Karpas-422 (cell line): ENCODE measurements at places on chromosomes 2 and 18.

DNA sequence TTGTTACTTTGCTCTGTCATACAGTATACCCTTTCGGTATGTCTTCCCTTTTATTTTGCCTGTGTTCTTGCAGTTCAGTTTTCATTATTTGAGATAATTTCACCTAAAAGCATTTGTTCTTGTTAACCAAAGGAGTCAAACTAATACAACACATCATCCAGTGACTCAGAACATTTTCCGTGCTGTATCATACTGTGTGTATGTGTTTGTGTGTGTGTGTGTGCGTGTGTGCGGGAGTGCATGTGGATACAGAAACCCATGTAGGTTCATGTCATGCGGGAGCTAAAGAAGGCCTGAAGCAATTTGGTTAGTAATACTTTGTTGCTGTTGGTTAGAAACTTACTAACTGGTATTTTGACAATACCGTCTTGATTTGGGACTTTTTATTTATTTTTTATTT is 60.0 kb downstream of the CEP192 start:
- peaks cover 72% of the 10 kb centered on the region for H3K36me3 ChIP-seq
- H3K4me1 ChIP-seq: peaks cover 13% of the 10 kb centered on the region
- no peaks in the 10 kb centered on the region for H3K27me3 ChIP-seq
- no peak overlapping the region for H3K4me3 ChIP-seq

DNA sequence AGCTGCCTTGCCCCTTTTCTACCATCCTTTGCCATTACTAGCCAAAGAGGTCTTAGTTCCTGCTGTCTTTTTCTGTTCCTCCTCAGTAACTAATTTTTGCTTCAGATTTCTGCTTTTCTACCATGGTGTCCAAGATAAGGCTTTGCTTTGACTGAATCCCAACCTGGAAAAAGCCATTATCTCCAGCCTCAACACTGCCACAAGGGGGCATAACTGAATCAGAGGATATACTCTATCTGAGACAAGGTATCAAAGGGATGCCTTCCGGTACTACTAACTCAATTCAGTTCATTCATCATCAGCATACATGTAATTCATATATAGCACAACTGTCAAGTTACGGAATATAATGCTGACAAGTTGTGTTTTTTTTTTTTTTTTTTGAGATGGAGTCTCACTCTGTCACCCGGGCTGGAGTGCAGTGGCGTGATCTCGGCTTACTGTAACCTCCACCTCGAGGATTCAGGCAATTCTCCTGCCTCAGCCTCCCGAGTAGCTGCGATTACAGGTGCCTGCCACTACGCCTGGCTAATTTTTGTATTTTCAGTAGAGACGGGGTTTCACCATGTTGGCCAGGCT is 11.4 kb downstream of the OSGEPL1 start:
- H3K36me3 ChIP-seq: peaks cover 10% of the 10 kb centered on the region; the same call in 1 of the 2 replicates
- peak; percentile 78 for DNase-seq
- no peaks in the 10 kb centered on the region for H3K4me1 ChIP-seq
- H3K27ac ChIP-seq: no peak overlapping the region
- H3K27me3 ChIP-seq: no peaks in the 10 kb centered on the region
- H3K4me3 ChIP-seq: no peak overlapping the region

DNA sequence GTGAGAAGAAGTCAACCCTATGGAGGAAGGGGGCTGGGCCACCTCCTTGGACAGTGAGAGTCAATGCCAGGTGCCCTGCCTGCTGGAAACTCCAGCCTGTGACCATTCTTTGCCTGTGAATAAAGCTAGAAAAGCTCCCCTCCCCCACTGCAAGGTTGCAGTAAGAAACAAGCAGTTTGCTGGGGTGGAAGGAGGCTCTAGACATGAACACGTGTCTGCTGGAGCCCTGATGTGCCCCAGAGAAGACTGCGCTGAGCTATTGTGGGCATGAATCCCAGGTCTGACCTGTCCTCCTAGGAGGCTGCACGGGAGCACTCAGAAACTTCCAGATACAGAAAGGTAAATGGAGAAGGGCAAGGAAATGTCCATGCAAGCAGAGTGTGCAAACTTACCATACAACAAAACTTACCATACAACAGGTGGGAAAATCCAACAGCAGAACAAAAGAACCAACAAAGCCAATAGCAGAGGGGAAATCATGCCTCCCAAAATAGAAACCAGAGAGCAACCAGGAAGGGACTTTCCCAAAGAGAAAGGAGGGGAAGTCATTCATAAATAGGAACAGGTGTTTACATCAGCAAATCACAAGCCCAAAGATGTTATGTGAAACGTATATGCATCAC is 278.7 kb downstream of the BCL2 start:
- no peaks in the 10 kb centered on the region for H3K36me3 ChIP-seq
- H3K4me1 ChIP-seq: no peaks in the 10 kb centered on the region; the same call in 1 of the 2 replicates
- DNase-seq: no peak

DNA sequence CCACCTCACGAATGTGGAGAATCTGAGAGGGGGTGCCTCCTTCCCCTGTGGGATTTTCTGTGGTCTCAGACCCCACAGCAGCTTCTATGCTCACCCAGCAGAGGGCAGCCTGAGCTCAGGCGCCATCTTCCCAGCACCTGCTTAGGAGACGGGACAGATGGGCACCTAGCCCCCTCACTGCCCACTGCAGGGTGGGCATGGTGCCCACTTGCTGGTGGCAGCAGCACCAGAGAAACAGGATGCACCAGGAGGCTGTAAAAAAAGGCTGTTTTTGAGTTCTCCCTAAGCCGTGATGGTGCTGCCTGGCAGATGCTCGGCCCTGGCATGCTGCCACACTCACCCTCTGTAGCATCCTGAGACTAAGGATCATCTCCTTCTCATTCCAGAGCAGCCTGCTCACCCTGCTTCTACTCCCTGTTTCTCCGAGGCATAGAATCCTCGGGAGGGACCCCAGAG is 19.1 kb upstream of the SLC20A1 start:
- no peaks in the 10 kb centered on the region for H3K36me3 ChIP-seq
- peak overlapping the region; percentile 43; the same call in 1 of the 2 replicates for H3K4me3 ChIP-seq
- no peak overlapping the region for H3K27ac ChIP-seq
- H3K4me1 ChIP-seq: peaks cover 9% of the 10 kb centered on the region
- no peaks in the 10 kb centered on the region for H3K27me3 ChIP-seq

DNA sequence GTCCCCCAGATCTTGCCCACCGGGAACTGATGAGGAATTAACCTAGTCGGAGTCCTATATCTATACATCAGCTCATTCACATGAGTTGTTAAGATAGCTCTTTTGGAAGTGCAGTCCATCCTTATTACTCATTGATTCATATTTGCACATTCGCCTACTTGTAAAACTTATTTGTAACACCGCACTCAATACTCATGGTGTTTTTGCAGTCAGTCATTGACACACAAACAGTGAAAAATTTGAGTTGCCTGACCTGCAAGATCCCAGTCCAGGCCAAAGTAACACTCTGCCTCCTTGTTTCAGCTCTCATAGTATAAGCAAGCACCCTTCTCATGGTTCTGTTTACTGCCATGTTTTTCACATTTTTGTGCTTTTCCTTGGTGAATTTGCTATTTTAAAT is 180.6 kb downstream of the CTIF start:
- no peaks in the 10 kb centered on the region for H3K27me3 ChIP-seq
- H3K36me3 ChIP-seq: no peaks in the 10 kb centered on the region
- no peak overlapping the region for H3K27ac ChIP-seq
- DNase-seq: no peak

GRCh38 chr2:47095349-47096020 is 59.6 kb downstream of the STPG4 start:
- H3K27me3 ChIP-seq: no peaks in the 10 kb centered on the region
- peaks cover 4% of the 10 kb centered on the region for H3K4me1 ChIP-seq
- no peak overlapping the region for H3K27ac ChIP-seq
- H3K4me3 ChIP-seq: no peak overlapping the region
- no peaks in the 10 kb centered on the region for H3K36me3 ChIP-seq
- no peak for DNase-seq

- DNase-seq: no peak
- H3K4me3 ChIP-seq: no peak overlapping the region
- no peak overlapping the region for H3K27ac ChIP-seq
- H3K4me1 ChIP-seq: peaks cover 6% of the 10 kb centered on the region; the same call in 1 of the 2 replicates
These were observed 65.6 kb downstream of the HS1BP3 start for GRCh38 chr2:20585359-20585709.

DNA sequence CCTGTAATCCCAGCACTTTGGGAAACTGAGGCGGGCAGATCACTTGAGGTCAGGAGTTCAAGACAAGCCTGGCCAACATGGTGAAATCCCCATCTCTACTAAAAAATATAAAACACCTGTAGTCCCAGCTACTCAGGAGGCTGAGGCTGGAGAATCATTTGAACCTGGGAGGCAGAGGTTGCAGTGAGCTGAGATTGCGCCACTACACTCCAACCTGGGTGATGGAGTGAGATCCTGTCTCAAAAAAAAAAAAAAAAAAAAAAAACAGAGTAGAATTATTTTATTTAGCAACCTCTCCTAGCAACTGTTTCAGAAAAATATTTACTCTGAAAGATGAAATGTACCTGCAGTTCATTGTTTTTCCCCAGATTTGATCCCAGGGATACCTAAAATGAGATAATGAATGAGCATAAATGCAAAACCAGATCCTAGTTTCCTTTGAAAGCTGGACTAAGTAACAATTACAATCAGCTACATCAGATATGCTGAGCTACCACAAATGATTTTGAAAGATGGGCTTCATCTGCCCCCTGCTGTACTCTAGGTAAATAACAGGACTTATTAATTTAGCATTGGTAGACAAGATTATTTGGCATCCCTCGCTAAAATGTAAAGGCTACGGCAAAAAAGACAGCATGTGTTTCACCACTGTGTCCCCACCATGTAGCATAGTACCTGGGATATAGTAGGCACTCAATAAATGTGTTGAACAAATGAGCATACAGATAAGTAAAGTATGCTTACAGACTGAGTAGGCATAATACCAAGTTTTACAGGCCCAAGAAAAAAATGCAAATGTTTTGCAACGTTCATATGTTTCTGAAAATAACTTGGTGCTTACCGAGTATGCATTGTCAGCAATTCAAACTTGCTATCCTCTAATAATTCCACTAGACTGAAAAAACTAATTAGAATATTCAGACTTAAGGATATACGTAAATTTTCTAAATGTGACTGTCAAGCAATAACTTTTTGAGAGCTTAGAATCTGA is 102.5 kb downstream of the ATL2 start:
- H3K4me1 ChIP-seq: peaks cover 37% of the 10 kb centered on the region
- peak; percentile 90 for DNase-seq
- 0 out of 2 replicates have a peak overlapping the region, but pooled peaks have one; percentile 5 for H3K4me3 ChIP-seq
- no peaks in the 10 kb centered on the region for H3K27me3 ChIP-seq

DNA sequence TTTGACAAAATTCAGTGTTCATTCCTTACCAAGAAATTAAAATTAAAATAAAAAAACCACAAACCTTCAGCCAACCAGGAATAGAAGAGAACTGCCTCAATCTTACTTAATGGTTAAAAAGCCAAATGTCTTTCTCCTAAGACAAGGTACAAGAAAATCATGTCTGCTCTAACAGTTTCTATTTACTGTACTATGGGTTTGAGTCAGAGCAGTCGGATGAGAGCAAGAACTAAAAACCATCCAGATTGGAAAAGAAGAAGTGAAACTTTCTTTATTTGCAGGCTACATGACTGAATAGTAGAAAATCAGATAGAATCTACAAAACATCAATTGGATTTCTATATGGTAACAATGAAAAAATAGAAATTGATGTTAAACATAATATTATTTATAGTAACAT is 555.5 kb upstream of the TNP1 start:
- peak; percentile 67 for DNase-seq
- no peaks in the 10 kb centered on the region for H3K4me1 ChIP-seq
- H3K27me3 ChIP-seq: no peaks in the 10 kb centered on the region
- no peaks in the 10 kb centered on the region for H3K36me3 ChIP-seq
- no peak overlapping the region for H3K4me3 ChIP-seq

- peaks cover 6% of the 10 kb centered on the region for H3K4me1 ChIP-seq
- H3K36me3 ChIP-seq: no peaks in the 10 kb centered on the region
- H3K27me3 ChIP-seq: no peaks in the 10 kb centered on the region
- DNase-seq: no peak
- H3K4me3 ChIP-seq: no peak overlapping the region
- no peak overlapping the region for H3K27ac ChIP-seq
These were observed 12.8 kb upstream of the TMEM237 start for GRCh38 chr2:201656102-201656501.

DNA sequence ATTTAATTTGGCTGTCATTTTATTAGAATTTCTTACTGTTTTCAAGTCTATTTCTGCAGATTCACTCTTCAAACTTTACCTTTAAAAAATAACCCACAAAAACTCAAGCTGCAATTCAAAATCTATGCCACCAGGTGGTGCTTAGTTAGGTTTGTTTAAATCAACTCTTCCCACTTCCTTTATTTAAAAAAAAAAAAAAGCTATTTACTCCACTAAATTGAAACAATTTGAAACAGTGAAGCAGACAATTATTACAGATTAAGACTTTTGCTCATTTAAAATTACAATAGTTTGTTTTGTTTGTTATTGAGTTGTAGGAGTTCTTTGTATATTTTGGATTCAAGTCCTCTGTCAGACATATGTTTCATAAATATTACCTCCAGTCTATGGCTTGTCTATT is 300.0 kb downstream of the PDE11A start:
- no peak overlapping the region for H3K4me3 ChIP-seq
- no peaks in the 10 kb centered on the region for H3K36me3 ChIP-seq
- peak; percentile 72 for DNase-seq
- H3K27me3 ChIP-seq: no peaks in the 10 kb centered on the region

- H3K27ac ChIP-seq: no peak overlapping the region
- H3K4me3 ChIP-seq: no peak overlapping the region
- no peak for DNase-seq
- no peaks in the 10 kb centered on the region for H3K27me3 ChIP-seq
These were observed 14.8 kb downstream of the TIMM21 start for GRCh38 chr18:74163019-74163660.

DNA sequence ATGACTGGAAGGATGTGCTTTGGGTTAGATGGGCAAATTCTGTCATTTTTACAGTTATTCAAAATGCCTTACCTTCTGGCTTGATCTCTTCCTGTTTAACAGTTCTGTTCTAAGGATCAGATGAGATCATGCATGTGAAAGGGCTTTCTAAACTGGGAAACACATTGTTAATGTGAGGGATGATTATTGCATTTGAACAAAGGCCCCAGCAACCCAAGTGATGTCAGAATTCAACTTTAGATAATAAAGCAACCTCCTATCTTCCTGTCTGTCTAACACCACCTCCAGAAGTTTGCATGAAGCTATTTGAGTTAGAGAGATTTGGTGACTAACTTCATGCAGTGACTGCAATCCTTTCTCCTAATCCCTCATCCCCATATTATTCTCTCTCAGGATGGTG is 77.8 kb upstream of the B3GNT2 start:
- DNase-seq: no peak
- no peak overlapping the region for H3K27ac ChIP-seq
- peaks cover 8% of the 10 kb centered on the region for H3K4me1 ChIP-seq
- no peak overlapping the region for H3K4me3 ChIP-seq
- H3K27me3 ChIP-seq: no peaks in the 10 kb centered on the region

DNA sequence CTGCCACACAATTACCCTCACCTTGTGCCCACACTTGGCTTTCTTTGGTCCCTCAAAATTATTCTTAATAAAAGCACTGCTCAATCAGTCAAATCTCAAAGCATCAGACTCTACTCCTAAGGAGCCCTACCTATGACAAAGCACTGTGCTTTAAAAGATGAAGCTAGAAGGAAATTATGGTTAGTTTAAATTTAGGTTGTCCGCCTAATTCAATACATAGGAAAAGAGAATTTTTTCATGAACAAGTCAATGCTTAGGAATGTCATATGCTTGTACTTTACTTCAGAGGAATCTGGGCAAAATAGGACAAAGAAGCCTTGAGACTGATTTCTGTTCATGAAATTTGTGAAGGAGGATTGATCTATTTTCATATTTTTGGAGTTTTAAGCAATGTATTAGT is 726.4 kb upstream of the CDH2 start:
- H3K27ac ChIP-seq: no peak overlapping the region
- H3K36me3 ChIP-seq: no peaks in the 10 kb centered on the region
- H3K27me3 ChIP-seq: no peaks in the 10 kb centered on the region
- H3K4me3 ChIP-seq: no peak overlapping the region
- no peaks in the 10 kb centered on the region for H3K4me1 ChIP-seq
